ENCODE measurements at places on chromosomes 5 and 9. TPM values are rescaled to one million over a fixed set of nuclear protein-coding genes. Genes with fewer than 3 reads are reported as not detected.

Gene LRRC19
- not detected for total RNA-seq

Gene ANKRD34B
- not detected for total RNA-seq

Gene C7
- total RNA-seq, result not detected

Gene TPPP
- 0.11 TPM for total RNA-seq

Gene BTNL8
- 0.18 TPM for total RNA-seq

Gene CER1
- not detected for total RNA-seq

Gene SGCD
- total RNA-seq, result not detected

Gene F12
- 3.5 TPM for total RNA-seq

Gene ADAMTS19
- total RNA-seq, result not detected

Gene PCDHGA2
- total RNA-seq, result 0.11 TPM

Gene EPB41L4A
- 0.34 TPM for total RNA-seq

Gene SLC25A2
- 0.16 TPM for total RNA-seq

Gene DTWD2
- total RNA-seq, result 2.9 TPM

Gene ZFP2
- total RNA-seq, result 0.18 TPM

Gene TRPM6
- 0.05 TPM for total RNA-seq

Gene IL5
- 113 TPM for total RNA-seq

Gene EGFLAM
- not detected for total RNA-seq

Gene ALDH1A1
- total RNA-seq, result not detected

Gene PTGS1
- total RNA-seq, result 0.71 TPM

Gene TAF11L5
- total RNA-seq, result not detected
